Activated CD4-positive, alpha-beta T cell treated with anti-CD3 and anti-CD28 coated beads, Interleukin-2, amount 50 U/mL, for 16 hours (primary cell): ENCODE measurements at places on chromosomes 12 and 14.

- DNase-seq, result no peak
These were observed 148.8 kb upstream of the GARIN6 start for GRCh38 chr12:99498756-99499155.

GRCh38 chr12:81800298-81801148 is 41.4 kb upstream of the PPFIA2 start:
- peak; percentile 10 for DNase-seq

DNA sequence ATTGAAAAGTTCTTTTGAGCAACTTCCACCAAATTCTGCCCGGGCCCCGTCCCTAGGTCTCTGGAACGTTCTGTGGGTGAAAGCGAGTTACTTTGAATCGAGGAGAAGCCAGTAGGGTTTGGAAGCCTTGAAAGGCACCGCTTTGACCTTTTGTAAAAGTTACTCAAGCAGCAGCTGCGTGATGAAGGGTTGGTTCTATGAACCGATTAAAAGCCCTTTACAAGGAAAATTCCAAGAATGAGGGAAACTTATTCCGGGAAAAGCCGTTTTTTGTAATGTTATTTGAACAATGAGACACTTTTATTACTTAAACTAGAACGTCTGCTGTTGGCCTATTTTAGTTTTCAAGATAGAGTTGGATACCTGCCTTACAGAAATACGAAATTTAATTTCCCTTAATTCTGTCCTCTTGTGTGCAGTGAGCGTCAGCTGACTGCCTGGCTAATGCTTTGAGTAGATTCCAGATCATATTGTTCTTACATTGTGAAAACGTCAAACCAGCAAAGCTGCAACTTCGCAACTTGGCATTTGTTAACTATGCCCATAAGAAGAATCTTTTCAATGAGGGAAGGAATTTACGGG is 906 bp downstream of the LARP4 start:
- DNase-seq, result peak; percentile 2

DNA sequence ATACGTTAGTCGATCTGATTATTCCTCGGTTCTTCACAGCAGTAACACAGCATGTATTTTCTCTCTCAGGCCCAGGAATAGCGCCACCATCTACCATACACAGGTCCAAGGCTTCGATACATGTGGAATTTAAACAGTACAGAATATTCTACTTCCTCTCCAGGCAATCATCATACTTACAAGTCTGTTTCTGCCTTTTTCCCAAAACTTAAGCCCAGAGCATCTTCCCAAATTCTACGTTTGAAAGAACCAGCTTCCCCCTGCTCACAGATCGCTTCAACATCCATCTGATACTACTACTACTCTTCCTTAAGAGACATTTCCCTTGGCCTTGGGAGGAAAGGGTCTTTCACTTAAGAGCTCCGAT is 626 bp downstream of the TXNDC16 start:
- peak; percentile 16 for DNase-seq

DNA sequence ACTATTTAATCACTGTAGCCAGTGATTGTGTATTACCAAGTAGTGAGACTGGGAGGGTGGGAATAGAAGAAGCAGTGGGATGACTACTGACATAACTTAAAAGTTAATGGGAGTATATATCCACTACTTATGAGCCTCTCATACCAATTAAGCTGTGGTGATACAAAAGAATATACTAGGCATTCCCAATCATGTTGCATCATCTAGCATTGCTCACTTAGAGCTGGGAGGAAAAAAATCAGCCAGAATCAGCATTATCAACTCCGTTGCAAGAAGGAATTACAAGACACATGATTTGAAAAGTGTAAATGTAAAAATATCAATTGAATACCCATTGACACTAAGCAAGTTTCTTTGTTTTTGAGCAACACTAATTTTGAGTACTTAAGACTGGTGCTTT is 745 bp upstream of the PPP1R36 start:
- no peak for DNase-seq

DNA sequence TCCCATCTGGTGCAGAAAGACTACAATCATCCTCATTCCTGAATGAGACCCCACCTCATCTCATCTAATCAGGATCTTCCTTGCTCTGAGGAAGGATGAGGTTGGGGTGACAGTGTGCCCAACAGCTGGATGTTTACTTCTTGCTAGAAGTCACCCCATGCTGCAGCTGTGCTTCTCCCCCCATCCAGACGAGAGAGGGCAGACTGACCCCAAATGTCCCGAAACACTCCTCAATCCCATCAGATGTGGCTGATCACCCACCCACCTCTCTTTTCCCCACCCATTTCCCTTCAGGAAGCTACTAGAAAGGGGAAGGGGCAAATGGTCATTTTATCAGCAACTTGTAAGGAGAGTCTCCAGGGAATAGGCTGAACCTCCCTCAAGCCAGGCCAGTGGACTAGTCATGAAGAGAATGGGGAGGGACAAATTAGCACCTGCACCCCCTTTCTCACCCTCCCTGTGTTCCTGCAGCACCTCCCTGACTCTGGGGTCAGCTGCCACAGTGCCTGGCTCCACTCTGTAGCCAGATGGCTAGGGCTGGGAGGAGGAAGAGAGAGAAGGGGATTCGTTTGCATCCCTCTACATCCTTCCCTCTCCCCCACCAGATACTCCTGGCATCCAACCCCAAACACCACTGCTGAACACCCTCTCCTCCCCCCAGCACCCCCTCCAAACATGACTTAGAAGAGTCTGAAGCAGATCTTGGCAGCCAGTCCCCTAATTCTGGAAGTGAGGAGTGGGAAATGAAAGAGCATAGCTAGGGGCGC is 2.8 kb upstream of the BAZ2A start:
- DNase-seq, result no peak

DNA sequence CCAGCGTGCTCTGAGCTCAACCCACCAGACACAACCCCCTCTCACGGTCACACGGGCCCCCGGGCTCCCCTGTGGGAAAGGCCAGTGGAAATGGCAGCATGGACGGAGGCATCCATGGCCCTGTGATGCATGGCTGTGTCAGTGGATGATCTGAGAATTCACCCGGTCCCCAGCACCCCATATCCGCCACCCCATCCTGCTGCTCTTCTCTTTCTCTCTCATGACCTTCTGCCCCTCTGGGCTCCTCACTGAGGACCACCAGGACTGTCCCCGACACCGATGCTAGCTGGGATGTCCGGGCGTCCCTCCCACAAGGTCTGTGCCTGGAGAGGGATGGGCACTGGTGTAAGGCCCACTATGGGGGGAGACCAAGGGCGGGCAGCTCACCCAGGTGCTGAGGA is 282.2 kb downstream of the ADGRD1 start:
- no peak for DNase-seq

- no peak for DNase-seq
These were observed 34.0 kb upstream of the C2CD5 start for GRCh38 chr12:22578328-22578727.

GRCh38 chr12:131357185-131357747 is 353.6 kb upstream of the SFSWAP start:
- DNase-seq, result no peak

DNA sequence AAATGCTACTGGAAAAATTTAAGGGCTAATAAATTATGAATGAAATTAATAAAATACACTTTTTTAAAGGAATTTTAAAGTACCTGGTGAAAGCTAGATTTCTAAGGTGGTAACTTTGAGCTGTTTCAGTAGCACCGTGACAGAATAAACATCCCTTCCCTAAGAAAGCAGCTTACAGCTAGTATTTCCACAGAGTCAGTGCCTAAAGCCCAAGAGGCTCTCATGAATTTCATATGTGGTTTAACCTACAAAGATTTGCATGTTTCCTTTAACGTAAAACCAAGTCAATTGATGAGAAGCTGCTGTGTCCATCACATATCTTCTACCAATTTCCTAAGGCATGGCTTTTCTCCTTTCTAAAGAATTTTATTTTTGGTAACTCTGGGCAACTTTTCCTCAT is 56.8 kb downstream of the IFNG start:
- no peak for DNase-seq

- DNase-seq, result no peak
These were observed 133.8 kb downstream of the CFAP54 start for GRCh38 chr12:96623155-96623554.

GRCh38 chr14:64581363-64581762 is 31.6 kb downstream of the PPP1R36 start:
- DNase-seq, result no peak

- DNase-seq, result no peak
These were observed 33.8 kb upstream of the SLC25A3 start for GRCh38 chr12:98559666-98560065.

GRCh38 chr14:92988786-92989755 is 66.1 kb downstream of the CHGA start:
- no peak for DNase-seq

DNA sequence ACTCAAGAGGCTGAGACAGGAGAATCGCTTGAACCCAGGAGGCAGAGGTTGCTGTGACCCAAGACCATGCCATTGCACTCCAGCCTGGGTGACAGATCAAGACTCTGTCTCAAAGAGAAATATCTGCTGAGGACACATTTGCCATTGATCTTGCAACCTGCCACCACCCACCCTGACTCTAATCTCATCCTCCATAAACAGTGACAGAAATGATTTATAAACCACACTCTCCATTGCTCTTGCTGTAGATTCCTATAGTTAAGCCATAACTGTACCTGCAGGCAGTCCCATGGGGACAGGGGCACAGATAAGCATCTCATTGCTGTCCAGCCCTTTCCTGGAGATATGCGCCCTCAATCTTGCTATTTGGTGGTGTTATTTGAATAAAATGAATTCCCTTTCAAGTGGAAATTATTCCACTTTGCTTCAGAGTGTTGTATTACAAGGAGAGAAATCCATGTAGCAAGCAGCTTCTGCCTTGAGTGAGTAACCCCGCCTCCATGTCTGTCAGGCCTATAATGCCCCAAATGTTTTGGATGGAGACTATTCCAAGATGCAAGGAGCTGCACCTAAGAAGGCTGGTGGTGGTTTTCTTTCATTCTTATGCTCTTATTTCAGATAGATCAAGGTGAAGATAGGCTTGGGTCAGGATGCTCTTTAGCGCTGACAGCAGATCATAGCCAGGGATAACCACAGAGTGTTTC is 3.0 kb upstream of the ZDHHC22 start:
- DNase-seq, result no peak

DNA sequence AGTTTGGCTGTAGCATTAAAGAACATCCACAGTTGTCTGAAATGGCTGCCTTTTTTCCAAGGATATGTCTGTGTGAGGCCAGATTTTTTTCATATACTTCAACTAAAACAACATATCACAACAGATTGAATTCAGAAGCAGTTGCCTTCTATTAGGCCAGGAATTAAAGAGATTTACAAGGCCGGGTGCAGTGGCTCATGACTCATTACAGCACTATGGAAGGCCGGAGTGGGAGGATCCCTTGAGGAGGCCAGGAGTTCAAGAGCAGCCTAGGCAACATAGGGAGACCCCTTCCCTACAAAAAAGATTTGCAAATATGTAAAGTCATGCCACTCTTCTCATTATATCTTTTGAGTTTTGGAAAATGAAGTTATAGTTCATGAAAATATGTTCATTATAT is 108.6 kb downstream of the KTN1 start:
- no peak for DNase-seq

GRCh38 chr12:130195776-130196175 is 33.5 kb downstream of the FZD10 start:
- no peak for DNase-seq

- DNase-seq, result no peak
These were observed 182.8 kb downstream of the SLC5A8 start for GRCh38 chr12:101027200-101027599.

GRCh38 chr12:43241986-43242385 is 310.0 kb downstream of the ADAMTS20 start:
- DNase-seq, result no peak
